ENCODE measurements at places on chromosomes 4 and X.

DNA sequence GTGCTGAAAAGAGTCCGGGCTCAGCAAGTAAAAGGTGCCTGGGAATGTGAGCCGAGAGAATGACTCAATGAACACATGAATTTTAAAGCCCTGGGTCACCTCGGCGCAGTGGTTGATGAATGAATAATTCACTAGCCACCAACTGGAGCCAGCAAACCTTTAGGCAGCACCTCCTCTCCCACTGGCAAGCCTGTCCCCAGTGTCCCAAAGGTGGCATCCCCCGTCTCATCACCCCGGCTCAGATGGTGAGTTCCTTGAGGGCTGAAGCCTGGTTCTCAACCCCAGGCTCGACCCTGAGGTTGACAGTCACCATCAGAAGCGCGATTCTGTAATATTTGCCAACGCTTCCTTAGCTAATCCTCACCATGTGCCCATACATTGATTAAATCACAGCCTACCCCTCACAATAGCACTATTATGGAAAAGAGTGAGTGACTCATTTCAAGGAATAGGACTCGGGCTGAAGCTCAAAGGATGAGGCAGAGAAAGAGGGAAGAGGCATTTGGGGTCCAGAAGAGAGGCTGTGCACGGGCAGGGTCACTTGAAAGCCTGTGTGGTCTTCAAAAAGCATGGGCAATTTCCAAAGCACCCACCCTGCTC is 2.7 kb upstream of the CCNQ start:
- DNase-seq: no peak

- DNase-seq: no peak
Observed at GRCh38 chrX:73525928-73526690, 36.9 kb upstream of the CHIC1 start.

DNA sequence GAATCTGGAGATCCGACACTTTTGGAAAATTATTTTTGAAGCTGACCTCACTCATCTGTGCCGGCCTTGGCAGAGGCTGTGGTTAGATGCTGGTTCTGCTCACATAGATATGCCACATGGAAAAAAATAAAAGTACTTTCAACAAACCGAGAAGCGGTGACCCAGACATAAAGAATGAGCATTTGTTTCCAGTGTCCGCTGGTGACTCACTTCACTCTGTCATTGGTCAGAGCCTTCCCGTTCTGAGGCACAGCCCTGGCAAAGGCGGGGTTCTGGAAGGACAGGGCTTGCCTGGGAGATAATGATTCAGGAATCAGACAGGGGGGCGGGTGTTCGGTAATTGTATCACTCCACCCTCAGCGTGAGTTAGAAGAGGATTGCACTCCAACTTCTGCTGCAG is 172.4 kb upstream of the MXRA5 start:
- peak; percentile 80 for DNase-seq

DNA sequence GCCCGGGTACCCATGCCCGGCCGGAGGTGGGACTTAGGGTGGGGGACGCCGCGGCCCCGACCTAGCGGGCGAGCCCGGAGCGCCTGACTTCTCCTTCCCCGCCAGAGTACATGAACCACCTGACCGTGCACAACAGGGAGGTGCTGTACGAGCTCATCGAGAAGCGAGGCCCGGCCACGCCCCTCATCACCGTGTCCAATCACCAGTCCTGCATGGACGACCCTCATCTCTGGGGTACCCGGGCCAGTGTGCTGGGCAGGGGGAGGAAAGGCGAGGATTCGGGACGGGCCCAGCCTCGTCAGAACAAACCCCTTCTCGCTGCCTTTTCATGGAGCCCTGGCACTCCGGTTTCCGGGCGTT is 622 bp downstream of the TAFAZZIN start:
- DNase-seq: no peak

GRCh38 chrX:43718546-43718945 is 62.4 kb downstream of the MAOA start:
- DNase-seq: no peak

DNA sequence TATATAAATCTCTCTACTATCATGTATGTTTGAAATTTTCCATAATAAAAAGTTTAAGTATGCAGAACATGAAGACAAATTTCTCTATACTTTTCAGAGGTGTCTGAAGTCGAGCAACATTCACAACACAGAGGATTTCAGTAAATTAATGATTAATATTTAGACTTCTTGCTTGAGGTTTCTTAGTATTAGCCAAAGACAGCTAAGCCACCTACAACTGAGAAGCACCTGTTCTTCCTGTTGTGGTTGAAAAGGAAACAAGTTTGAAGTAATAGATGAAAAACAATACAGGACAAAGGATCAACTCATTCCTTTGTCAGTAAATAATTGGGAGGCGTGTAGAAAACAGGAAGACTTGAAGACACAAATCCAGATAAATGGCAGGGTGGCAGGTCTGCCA is 21.1 kb downstream of the SCML1 start:
- no peak for DNase-seq

GRCh38 chrX:40411340-40412111 is 169.2 kb upstream of the ATP6AP2 start:
- DNase-seq: no peak

DNA sequence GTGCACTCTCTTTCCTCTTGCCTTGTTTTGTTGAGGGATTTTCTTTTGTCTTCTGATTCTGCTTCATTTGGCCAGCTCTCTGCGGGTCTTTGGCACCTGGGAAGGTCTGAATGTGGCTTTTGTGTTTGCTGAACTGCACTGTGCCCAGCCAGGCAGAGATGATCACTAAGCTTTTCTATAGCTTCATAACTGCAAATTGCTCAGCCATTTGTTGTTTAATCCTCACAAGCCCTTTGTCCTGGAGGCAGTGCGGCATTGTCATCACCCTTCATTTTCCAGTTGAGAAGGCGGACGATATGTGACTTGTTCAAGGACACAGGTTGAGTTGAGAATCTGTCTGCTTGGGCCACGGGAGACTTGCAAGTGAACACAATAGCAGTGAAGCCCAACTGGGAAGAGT is 46.0 kb upstream of the SFRP2 start:
- DNase-seq: no peak

DNA sequence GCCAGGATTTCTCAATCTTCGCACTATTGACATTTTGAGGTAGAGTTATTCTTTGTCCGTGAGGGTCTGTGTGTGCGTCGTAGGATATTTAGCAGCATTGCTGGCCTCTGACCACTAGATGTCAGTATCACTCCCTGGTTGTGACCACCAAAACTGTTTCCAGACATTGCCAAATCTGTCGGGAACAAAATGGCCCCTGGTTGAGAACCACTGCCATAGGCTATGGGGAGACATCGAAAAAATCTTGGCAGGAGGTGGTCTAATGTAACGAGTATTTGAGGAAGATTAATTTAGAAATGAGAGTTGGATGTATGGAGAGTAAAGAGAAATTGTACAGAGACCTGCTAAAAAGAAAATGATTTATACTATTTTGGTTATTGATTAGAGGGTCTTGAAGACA is 108.4 kb downstream of the DOCK11 start:
- DNase-seq: peak; percentile 16

GRCh38 chr4:101528526-101528925 is 181.2 kb upstream of the PPP3CA start:
- DNase-seq: no peak

DNA sequence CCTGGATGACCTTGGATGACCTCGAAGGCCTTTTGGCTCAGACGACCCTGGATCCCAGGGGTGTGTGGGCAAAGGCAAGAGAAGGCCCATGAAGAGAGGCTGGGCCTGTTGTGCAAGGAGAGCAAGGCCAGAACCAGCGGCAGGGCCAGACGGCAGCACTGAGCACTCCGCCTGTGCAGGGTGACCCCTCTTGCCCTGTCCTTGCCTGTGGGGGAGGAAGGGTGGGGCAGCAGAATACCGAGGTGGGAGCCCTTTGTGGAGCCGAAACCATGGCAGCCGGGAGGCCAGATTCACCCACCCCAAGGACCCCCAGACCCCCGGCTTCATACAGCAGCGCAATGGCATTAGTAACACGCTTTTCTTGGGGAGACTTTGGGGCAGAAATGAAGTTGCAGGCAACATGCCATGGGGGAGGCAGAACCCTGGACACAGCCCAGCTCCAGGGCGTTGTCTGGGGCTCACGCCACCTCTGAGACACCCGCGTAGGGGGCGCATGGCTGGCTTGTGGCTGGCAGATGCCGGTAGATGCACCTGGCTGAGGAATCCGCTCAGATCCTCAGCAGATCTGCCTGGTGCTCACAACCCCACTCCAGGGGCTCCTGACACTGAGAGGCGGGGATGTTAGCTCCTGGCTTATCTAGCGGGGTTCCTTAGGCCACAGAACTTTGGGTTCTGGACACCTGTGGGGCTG is 114.5 kb downstream of the FAM53A start:
- no peak for DNase-seq

- no peak for DNase-seq
Observed at GRCh38 chr4:10020871-10021652, at the start of gene SLC2A9. Gene SLC2A9 (minus strand): TSS chr4:10021497. CDS start chr4:10021429, 68 bp downstream.

DNA sequence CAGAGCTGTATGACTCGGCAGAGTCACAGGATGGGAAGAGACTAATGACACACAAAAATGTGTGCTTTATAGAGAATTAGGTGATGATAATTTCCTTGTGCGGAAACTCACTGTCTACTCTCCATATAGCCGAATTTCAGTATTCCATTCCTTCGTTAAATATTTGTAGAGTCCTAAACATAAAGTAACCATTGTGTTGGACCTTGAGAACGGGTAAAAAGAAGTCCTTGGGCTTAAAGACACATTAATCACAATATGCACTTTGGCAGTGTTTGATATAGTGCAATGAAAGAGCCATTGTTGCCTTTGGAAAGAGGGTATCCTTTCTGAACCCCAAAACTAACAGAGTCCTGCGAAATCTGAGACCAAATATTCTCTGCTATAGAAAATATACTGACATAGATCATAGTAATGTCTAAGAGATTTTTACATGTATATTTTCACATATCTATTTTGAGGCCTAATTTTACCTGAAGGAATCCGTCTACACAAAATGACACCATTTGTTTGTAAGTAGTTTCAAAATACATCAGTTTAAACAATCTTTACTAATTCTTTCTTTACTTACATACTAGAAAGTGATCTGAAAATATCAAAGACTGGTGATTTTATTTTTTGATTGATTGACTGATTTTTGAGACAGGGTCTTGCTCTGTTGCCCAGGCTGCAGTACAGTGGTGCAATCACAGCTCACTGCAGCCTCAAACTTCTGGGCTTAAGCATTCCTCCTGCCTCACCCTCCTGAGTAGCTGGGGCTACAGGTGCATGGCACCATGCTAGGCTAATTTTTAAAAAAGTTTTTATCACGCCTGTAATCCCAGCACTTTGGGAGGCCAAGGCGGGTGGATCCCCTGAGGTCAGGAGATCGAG is 296.8 kb downstream of the DCTD start:
- DNase-seq: no peak

GRCh38 chr4:136277741-136278140 is 1254.6 kb downstream of the PCDH18 start:
- no peak for DNase-seq

GRCh38 chrX:44470816-44471215 is 71.8 kb downstream of the FUNDC1 start:
- no peak for DNase-seq

GRCh38 chr4:156606554-156607477 is 364.8 kb downstream of the PDGFC start:
- DNase-seq: no peak

DNA sequence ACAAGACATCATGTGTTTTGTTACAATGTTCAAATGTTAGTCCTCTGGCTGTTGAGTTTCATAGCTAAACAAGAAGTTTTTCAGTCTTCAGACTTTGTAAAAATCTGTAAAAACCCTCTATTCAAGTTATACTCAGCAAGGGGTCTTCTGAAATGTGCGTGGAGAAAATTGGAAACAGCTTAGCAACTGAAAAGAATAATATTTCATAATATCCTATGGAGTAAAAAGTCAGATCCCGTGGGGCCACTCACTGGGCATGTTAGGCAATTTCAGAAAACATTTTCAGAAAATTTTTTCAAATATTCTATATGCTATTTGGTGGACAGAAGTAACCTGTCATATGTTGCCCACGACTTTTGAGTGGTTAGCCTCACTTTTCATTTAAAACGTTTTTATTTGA is 118.3 kb downstream of the CORIN start:
- DNase-seq: no peak

- DNase-seq: no peak
Observed at GRCh38 chr4:99011910-99012309, 16.4 kb downstream of the METAP1 start.

GRCh38 chr4:51960486-51960885 is 59.7 kb downstream of the LRRC66 start:
- DNase-seq: no peak

- DNase-seq: no peak
Observed at GRCh38 chrX:23845351-23845817, 62.4 kb downstream of the APOO start.

DNA sequence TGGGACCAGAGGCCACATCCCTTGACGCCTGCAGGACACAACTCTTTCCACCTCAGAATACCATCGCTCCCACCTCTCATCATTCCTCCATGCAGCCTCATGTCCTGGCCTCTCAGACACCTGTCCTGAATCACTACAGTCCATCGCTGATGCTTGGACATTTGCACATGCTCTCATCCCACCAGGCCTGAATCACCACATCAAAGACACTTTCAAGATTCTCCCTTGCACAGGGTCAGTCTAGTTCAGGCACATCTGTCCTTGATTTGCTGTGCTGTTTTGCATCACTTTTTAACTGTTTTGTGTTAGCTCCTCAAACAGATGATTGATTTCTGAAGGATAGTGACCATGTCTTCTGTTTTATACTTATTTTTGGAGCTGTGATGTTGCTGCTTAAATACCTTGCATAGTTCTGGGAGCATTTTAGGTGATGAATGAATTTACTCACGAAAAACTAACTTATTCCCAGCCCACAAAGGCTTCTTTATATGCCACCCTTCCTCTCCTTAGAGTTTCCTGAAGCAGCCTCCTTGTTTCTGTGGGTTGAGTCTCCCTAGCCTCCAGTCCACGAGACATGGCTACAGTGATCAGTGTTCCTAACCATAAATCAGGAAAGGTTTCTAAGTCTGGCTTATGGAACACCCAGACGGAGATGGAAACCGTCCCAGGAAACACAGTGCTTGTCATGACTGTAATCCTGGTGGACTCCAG is 2.6 kb downstream of the FAM114A1 start:
- no peak for DNase-seq

GRCh38 chr4:73447671-73448070 is 11.7 kb downstream of the AFP start:
- DNase-seq: no peak

GRCh38 chr4:167717495-167717894 is 374.8 kb upstream of the ANXA10 start:
- DNase-seq: no peak

GRCh38 chr4:48031802-48032525 is 15.4 kb downstream of the NIPAL1 start:
- DNase-seq: no peak

- DNase-seq: peak; percentile 36
Observed at GRCh38 chr4:5708449-5709206, at the start of gene EVC2. Gene EVC2 (minus strand): TSS chr4:5708559. CDS start chr4:5708513, 46 bp downstream.

All from AG09319 (cell line).